ENCODE measurements at places on chromosomes 16 and 17. TPM values are rescaled to one million over a fixed set of nuclear protein-coding genes. Genes with fewer than 3 reads are reported as not detected.
A peak's percentile ranks its signal among the peaks of the same experiment; 100 is the strongest.

- no peaks in the 10 kb centered on the region for H3K4me1 ChIP-seq
- no peaks in the 10 kb centered on the region for H3K27me3 ChIP-seq
- DNase-seq, result no peak
- H3K4me3 ChIP-seq, result no peak overlapping the region
Measured at GRCh38 chr17:3710951-3711383, 12.7 kb upstream of the HASPIN start.

The KRTAP3-2 gene
- polyA plus RNA-seq, result not detected

The FOXN1 gene
- 0.04 TPM for polyA plus RNA-seq

The ABHD15 gene
- 25.6 TPM for polyA plus RNA-seq

- H3K4me3 ChIP-seq, result no peak overlapping the region
- no peaks in the 10 kb centered on the region for H3K4me1 ChIP-seq
- no peak for DNase-seq
Measured at GRCh38 chr17:32590974-32591373, 104.2 kb downstream of the CDK5R1 start.

- no peak overlapping the region for H3K4me3 ChIP-seq
- H3K36me3 ChIP-seq, result no peaks in the 10 kb centered on the region
- no peaks in the 10 kb centered on the region for H3K27me3 ChIP-seq
- DNase-seq, result no peak
Measured at GRCh38 chr16:81549547-81550431, 105.2 kb downstream of the CMIP start.

The KCNG4 gene
- not detected for polyA plus RNA-seq

DNA sequence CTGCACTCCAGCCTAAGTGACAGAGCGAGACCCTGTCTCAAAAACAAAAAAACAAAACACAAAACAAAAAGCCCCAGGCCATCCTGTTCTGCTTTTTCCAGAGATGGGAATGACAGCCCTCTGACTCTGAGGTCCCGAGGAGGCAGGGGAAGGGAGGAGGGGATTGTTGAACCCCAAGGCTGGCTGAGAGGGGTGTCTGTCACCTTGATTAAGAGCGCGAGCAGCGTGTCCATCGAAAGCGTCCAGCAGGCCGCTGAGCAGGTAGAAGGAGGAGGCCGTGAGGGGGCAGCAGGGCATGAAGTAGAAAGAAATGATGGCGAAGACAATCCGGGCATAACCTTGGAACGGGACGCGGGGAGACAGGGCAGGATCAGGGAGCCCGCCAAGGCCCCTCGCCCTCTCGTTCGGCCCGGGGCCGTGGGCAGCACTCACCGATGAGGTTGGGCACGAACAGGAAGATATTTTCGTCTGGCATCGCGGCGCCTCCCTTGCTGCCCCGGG lies 593 bp downstream of the CDIPT start:
- H3K27ac ChIP-seq, result peak overlapping the region; percentile 91
- H3K27me3 ChIP-seq, result no peaks in the 10 kb centered on the region
- peaks cover 30% of the 10 kb centered on the region for H3K36me3 ChIP-seq
- peak overlapping the region; percentile 88 for H3K4me3 ChIP-seq
- DNase-seq, result peak; percentile 54

GRCh38 chr16:48206594-48207242 lies 37.4 kb upstream of the LONP2 start:
- H3K27ac ChIP-seq, result no peak overlapping the region
- no peaks in the 10 kb centered on the region for H3K27me3 ChIP-seq
- no peaks in the 10 kb centered on the region for H3K36me3 ChIP-seq
- no peak for DNase-seq

DNA sequence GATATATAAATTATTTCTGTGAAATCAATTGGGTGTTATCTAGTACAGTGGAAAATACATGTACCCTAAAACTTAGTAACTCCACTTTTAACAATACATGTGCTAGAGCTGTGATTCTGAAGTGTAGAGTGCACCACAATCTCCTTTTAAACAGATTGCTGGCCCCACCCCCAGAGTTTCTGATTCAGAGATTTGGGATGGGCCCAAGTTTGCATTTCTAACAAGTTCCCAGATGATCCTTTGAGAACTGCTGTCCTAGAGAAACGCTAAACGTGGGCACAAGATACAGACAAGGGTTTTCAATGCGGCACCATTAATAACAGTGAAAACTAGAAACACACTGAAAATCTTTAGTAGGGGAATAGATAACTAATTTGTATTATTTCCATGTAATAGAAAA lies 49.2 kb downstream of the NXPH3 start:
- no peak overlapping the region for H3K4me3 ChIP-seq
- no peaks in the 10 kb centered on the region for H3K4me1 ChIP-seq
- no peak overlapping the region for H3K27ac ChIP-seq
- DNase-seq, result no peak
- H3K36me3 ChIP-seq, result peaks cover 24% of the 10 kb centered on the region

GRCh38 chr17:61251939-61252865 lies 147.4 kb upstream of the TBX2 start:
- no peak overlapping the region for H3K4me3 ChIP-seq
- peaks cover 31% of the 10 kb centered on the region for H3K4me1 ChIP-seq
- peaks cover 3% of the 10 kb centered on the region for H3K27me3 ChIP-seq
- peak; percentile 68 for DNase-seq
- no peaks in the 10 kb centered on the region for H3K36me3 ChIP-seq

The KRT24 gene
- polyA plus RNA-seq, result not detected

DNA sequence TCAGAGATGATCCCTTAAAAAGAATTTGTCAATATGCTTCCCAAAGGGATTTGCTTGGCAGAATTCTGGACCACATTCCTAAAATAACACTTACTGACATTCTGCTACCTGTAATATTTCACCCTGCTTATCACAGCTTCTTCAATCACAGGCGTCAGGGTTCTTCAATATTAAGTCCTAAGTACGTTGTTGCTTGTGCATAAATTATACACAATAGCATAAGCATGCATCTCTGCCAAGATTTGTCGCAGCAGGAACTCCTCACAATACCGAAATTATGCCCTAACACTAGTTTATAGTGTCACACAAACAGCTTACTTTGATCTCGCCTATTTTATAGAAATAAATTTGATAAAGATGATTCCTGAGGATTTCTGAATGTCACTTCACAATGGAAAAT lies 48.9 kb downstream of the UBE2G1 start:
- H3K36me3 ChIP-seq, result no peaks in the 10 kb centered on the region
- H3K27ac ChIP-seq, result no peak overlapping the region
- H3K4me1 ChIP-seq, result no peaks in the 10 kb centered on the region
- no peaks in the 10 kb centered on the region for H3K27me3 ChIP-seq

The NATD1 gene
- 6.9 TPM for polyA plus RNA-seq

DNA sequence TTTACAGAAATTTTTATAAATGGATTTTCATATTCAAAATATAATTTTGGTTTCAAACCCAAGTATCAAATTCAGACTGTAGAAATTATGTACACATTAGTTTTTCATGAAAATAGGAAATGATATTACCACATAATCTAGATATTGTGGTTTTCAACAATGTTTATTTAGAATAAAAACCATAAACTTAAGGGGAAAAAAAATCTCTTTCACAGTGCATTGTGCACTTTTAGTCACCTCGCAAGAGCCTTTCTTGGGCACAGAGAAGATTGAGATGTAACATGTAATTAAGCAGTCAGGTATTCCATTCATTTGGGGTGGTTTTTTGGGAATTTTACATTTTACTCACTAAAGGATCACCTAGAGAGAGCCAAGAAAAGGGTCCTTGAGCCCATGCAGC lies 104.0 kb downstream of the TANC2 start:
- no peak overlapping the region for H3K4me3 ChIP-seq
- no peaks in the 10 kb centered on the region for H3K36me3 ChIP-seq
- no peak overlapping the region for H3K27ac ChIP-seq
- H3K27me3 ChIP-seq, result no peaks in the 10 kb centered on the region
- H3K4me1 ChIP-seq, result no peaks in the 10 kb centered on the region

GRCh38 chr17:6104956-6105648 lies 34.9 kb downstream of the WSCD1 start:
- no peaks in the 10 kb centered on the region for H3K4me1 ChIP-seq
- no peaks in the 10 kb centered on the region for H3K27me3 ChIP-seq
- no peak for DNase-seq

GRCh38 chr16:56163938-56164337 lies 27.4 kb upstream of the GNAO1 start:
- H3K27me3 ChIP-seq, result no peaks in the 10 kb centered on the region
- no peaks in the 10 kb centered on the region for H3K36me3 ChIP-seq
- no peak for DNase-seq
- no peak overlapping the region for H3K27ac ChIP-seq

- peaks cover 3% of the 10 kb centered on the region for H3K27me3 ChIP-seq
- no peaks in the 10 kb centered on the region for H3K36me3 ChIP-seq
- H3K4me1 ChIP-seq, result no peaks in the 10 kb centered on the region
- no peak for DNase-seq
Measured at GRCh38 chr17:74499992-74500391, 31.3 kb downstream of the CD300LB start.

DNA sequence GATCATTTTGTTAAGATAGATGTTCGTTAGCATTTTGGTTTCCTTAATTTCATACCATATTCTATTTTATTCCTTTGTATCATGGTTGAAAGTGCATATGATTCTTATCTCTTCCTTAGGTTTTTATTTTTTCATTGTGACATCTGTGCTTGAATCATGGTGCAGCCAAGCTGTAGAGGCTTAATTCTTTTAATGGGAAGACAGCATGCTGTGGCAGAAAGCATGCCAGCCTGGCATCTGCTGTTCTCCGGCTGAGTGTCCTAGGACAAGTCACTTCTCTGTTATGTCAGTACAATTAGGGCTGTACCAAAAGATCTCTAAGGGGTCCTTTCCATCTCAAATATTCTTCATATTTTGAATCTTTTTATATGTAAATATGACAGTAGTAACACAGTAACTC lies 68.5 kb upstream of the PMFBP1 start:
- DNase-seq, result no peak
- H3K27ac ChIP-seq, result no peak overlapping the region
- no peaks in the 10 kb centered on the region for H3K4me1 ChIP-seq
- no peaks in the 10 kb centered on the region for H3K27me3 ChIP-seq

DNA sequence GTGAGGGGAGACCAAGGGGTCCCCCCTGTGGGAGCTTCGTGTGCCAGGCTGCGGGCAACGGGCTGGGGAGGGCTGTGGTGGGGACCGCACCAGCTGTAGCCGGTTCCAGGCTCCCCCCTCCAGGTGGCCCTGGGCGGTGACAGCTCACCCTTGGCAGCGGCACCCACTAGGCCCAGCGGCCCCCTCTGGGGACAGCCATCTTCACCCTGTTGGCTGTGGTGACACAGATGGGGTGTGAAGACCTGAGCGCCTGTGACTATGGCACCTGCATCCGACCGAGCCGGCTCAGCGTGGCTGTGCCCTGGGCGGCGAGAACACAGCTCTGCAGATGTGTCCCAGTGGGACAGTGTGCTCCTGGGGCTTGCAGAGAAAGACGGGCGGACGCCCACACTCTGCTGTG lies 1.1 kb upstream of the C1QTNF8 start:
- no peak for DNase-seq
- peaks cover 4% of the 10 kb centered on the region for H3K4me1 ChIP-seq
- H3K4me3 ChIP-seq, result no peak overlapping the region

DNA sequence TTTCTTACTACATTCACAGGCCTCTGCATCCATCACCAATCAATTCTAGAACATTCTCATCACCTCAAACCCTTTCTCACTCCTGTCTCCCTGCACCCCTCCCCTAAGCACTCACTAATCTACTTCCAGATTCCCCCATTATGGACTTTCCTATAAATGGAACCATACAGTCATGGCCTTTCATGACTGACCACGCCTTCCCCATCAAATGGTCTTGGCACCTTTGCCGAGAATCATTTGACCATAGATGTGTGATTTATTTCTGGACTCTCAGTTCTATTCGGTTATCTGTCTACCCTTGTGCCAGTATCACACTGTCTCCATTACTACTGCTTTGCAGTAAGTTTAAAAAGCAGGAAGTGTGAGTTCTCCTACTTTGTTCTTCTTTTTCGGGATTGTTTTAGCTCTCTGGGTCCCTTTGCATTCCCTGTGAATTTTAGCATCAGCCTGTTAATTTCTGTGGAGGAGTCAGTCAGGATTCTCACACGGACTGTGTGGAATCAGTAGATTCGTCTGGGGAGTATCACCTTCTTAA lies 27.5 kb downstream of the GTF3C1 start:
- no peak overlapping the region for H3K4me3 ChIP-seq
- no peaks in the 10 kb centered on the region for H3K27me3 ChIP-seq
- peaks cover 78% of the 10 kb centered on the region for H3K36me3 ChIP-seq
- H3K4me1 ChIP-seq, result no peaks in the 10 kb centered on the region

The FLYWCH2 gene
- 9.4 TPM for polyA plus RNA-seq

The CHRNE gene
- 0.37 TPM for polyA plus RNA-seq

DNA sequence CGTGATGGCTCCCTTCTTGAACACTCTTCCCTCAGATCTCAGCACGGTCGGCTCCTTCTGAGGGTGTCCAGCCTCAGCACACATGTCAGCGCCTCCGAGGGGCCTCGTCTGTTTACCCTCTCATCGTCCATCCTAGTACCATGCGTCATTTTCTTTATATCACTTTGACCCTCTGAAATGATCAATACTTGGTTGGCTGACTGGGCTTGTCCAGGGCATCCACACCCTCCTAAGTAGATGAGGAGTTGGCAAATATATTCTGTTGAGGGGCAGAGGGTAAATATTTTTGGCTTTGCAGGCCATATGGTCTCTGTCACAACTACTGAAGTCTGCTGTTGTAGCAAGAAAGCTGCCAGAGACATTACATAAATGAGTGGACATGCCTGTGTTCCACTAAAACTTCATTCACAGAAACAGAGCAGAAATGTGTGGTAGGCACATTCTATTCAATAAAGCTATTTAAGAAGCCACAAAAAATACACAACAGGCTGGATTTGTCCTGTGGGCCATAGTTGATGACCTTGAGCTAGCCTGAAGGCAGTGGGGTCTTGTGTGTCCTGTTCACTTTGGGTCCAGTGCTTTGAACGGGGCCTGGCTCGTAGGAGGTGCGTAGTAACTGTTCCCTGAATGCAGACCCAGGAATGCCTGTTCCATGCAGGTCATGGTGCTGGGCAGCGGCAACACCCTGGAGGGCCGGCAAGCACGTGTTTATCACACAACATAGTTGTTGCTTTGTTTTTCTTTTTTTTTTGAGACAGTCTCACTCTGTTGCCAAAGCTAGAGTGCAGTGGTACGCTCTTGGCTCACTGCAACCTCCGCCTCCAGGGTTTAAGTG lies 185.8 kb downstream of the SNX29 start:
- H3K4me3 ChIP-seq, result no peak overlapping the region
- H3K27ac ChIP-seq, result no peak overlapping the region
- H3K4me1 ChIP-seq, result no peaks in the 10 kb centered on the region
- DNase-seq, result no peak
- no peaks in the 10 kb centered on the region for H3K27me3 ChIP-seq

The RND2 gene
- 1.8 TPM for polyA plus RNA-seq

- H3K36me3 ChIP-seq, result peaks cover 42% of the 10 kb centered on the region
- peak overlapping the region; percentile 51 for H3K27ac ChIP-seq
- no peaks in the 10 kb centered on the region for H3K27me3 ChIP-seq
- peak; percentile 87 for DNase-seq
- H3K4me3 ChIP-seq, result no peak overlapping the region
Measured at GRCh38 chr16:19696328-19696727, 21.7 kb downstream of the KNOP1 start.

DNA sequence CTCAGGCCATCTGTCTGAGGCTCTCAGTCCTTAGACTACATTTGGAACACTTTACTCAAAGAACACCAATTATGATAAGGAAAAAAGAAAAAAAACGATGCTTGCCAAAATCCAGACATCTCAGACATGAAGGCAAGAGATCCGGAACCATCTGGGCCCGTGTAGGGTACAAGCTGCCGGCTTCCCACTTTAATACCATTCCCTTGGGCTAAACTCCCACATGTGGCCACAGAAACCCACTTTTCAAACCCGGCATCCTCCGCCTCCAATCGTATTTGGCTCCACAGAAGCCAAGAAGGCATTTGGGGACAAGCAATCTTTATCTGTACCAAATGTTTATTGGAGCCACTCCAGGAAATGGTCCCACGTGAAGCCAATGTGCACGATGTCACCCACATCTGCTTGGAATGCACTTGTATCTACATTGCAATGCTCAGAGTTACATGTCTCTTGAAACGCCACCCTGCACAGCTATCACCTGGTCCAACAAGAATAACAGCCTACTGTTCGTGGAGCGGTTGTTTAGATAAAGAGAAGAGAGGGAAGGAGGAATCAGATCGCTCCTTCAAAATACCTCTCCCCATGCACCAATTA lies 33.5 kb downstream of the XYLT1 start:
- no peak overlapping the region for H3K27ac ChIP-seq
- no peaks in the 10 kb centered on the region for H3K27me3 ChIP-seq
